ENCODE measurements at places on chromosomes 7 and 10. TPM values are rescaled to one million over a fixed set of nuclear protein-coding genes. Genes with fewer than 3 reads are reported as not detected.

Gene GPR85
- total RNA-seq, result not detected

Gene CFAP69
- total RNA-seq, result 1.1 TPM

Gene HMX2
- total RNA-seq, result 1.1 TPM

GRCh38 chr10:21293518-21294356 is 231.7 kb downstream of the SKIDA1 start:
- no peak for DNase-seq

DNA sequence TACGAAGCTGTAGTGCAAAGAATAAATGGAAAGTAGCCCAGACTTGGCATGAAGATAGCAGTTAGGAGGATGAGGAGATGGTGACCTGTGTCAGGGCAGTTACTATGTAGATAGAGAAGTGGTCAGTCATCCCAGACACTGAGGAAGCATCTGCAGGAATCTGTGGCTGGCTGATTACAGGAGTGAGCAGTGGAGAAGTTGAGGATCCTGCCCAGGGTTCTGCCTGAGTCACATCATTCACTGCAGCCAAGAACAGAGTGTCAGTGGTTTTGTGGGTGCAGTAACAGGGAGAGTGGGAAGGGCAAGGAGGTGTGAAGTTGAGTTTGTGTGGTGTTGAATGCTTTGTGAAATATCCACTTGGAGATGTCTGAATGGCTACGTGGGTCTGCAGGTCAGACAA is 676.4 kb upstream of the NRP1 start:
- DNase-seq, result no peak

DNA sequence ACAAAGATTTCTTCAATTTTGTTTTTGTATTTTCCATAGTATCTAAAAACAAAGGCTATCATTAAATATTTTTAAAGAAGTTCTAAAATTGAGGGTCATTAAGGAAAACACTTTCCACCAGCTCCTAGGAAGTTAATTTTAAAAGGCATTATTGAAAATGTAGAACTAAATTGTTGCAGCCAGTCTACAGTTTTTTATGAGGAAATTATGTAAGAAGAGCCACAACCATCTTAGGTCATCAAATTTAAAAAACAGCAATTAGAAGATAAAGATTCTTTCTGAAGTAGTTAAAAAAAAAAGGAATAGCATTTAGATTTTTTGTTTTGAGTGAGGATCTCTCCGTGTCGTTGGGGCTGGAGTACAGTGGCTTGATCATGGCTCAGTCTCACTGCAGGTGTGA is 161.7 kb downstream of the NRBF2 start:
- no peak for DNase-seq
